ENCODE measurements at places on chromosomes 12 and 14.

DNA sequence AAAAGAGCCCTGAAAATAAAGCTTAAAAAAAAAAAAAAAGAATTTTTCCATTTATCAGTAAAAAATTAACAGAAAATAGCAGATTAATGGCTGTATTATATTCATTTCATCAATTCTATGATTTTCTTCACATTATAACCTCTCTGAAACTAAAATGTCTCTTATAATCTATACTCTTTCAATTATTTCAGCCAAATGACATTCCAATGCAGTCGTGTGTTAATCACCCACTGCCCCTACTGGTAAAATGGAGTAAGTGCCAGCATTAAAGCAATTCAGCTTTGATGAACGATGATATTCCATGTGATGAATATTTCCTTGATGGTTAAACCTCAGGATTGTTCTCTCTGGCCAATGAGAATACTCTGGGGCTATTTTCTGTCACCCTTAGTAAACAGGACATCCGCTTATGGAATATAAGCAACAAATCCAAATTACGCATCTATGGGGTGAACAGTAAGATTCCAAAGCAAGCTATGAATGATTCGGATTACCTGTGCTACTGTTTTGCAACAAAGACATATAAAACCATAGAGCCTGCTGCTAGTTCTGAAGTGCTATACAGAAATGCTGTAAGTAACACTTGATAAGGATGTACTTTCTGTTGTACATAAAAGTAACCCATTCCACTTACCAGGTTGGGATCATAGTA lies 20.3 kb upstream of the SYCP3 start:
- DNase-seq: no peak

GRCh38 chr12:9449181-9449580 lies 158.5 kb downstream of the KLRB1 start:
- no peak for DNase-seq

DNA sequence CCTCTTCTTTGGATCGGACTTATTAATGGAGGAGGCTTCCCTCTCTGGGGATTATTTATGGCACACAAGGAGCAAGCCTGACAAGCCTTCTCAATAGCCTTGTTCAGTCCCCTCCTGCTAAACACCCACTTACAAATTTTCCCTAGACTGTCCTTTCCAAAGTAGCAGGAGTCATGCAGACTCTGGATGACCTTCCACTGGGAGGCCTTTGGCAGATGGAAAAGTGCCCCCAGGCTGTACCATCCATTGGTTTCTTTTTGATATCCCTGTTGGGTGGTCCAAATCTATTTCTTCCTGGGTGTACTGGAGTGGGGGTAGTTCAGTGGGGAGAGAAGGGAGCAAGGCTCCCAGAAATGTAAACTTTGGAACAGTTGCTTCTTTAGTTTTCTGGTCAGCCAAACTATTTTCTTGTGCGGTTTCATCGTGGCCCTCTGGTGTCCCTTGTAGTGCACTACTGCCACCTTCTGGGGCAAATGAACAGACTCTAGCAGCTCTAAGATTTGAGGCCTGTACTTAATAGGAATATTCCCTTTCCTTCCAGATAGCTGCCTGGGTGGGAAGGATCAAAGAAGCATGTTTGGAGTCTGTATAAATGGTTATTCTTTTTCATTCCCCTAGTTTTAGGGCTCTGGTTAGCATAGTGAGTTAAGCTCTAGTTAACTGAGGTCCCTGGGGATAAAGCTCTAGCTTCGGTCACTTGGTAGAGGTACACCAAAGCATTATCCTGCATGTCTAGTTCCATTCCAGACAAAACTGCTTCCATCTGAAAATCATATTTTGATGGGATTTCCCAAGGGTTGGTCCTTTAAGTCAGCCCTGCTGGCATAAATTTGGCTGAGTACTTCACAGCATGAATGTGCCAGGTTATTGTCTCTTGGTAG lies 409.5 kb downstream of the SLC6A15 start:
- peak; percentile 63 for DNase-seq

DNA sequence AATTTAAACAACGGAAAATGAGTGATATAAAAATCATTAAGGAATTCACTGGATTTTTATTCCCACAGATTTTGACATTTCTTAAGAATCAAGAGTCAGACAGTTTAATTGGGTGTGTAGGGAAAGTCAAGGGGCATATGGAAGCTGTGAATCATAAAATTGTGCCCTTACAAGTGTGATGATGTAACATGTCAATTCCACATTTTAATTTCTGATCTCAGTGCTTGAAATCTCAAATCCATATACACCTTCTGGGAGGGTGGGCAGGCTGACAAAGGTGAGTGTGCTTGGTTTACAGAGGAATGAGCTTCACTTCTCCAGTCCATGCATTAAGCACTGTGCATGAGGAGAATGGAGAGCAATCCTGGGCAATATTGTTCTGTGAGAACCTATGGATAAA lies 1.0 kb upstream of the KRT6A start:
- DNase-seq: no peak

GRCh38 chr12:102992297-102992696 lies 34.8 kb downstream of the ASCL1 start:
- DNase-seq: no peak

GRCh38 chr12:7156259-7157197 lies 26.4 kb downstream of the CLSTN3 start:
- DNase-seq: no peak

DNA sequence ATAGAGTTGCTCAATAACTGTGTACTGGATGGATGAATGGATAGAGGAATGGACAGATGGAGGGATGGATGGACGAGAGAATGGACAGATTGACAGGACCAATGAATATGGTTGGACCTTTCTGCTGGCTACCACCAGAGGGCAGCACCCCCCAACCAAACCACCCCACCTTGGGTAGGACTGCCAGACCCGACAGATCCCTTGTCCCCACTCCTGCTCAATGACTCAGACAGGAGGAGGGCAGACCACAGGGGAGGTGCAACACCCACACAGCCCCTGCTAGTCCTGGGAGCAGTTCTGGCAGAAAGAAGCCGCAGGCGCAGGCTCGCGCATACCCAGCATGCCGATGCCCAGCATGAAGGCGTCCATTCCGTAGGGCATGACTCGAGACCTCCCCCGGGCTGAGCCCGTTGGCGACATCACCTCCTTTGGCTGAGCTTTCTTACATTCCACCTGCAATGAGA lies 12.4 kb downstream of the MSI1 start:
- peak; percentile 72 for DNase-seq

- no peak for DNase-seq
Measured at GRCh38 chr14:51202914-51203665, 37.0 kb upstream of the TMX1 start.

DNA sequence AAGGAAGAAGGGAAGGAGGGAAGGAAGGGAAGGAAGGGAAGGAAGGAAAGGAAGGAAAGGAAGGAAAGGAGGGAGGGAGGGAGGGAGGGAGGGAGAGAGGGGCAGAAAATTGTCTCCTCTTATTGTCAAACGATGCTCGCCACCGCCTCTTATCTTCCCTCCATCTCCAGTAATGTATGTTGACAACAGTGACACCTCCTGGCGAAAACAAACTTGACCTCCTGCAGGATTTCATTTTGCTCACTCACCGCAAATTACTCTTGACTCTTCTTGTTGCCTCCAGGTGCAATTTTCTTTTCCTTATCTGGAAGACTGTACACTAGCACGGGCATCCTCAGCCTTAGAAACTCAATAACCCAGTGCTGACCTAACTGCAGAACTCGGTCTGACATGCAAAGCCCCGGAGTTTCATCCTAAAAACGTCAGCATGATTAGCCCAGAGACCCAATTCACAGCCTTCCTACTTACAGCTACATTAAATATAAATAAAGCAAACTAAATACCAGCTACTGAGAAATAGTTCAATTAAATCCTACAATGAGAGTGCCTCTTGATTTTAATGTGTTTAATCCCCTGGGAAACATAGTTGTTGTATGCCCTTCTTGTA lies 512.4 kb upstream of the TMPO start:
- DNase-seq: peak; percentile 53

- no peak for DNase-seq
Measured at GRCh38 chr12:1518591-1519516, 75.5 kb downstream of the FBXL14 start.

- no peak for DNase-seq
Measured at GRCh38 chr12:108381787-108382436, 42.8 kb upstream of the CMKLR1 start.

- no peak for DNase-seq
Measured at GRCh38 chr12:32901553-32901952, 5.0 kb upstream of the PKP2 start.

GRCh38 chr12:55720071-55720564 lies at the start of gene RDH5:
Gene RDH5 (plus strand): TSS chr12:55720393. CDS start chr12:55721185, 792 bp downstream.
- DNase-seq: no peak

DNA sequence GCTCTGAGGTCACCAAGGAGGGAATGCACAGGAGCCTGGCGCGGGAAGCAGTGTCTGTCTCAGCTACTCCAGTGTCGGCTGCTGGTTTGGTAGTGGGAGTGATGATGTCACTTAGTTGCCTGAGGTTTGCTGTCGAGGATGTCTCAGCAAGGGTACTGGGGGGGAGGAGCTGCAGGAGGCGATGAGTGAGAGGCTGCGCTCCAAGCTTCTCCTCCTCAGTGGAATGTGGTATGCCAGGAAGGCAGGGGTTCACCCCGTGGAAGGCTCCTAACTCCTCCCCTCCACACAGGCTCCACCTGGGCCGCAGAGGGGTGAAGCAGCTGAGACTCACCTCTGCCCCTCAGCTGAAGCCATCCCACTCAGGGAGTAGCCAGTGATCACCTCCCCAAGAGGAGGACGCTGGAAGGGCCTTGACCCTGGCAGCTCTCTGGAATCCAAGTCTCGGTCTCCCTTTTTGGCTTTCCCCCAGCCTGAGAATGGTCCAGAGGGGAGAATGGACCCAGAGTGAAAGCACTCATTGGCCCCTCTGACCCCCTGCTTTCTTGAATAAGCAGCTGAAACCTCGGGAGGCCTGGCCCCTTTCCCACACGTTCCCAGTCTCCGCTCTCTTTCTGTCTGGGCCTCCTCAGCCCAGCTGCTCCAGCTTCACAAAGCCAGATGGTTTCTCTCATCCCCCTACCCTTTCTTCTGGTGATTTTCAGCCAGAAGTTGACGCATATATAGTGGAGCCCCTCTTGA lies 178.9 kb upstream of the FKBP4 start:
- DNase-seq: no peak

GRCh38 chr12:124774054-124774461 lies 89.6 kb downstream of the SCARB1 start:
- no peak for DNase-seq

GRCh38 chr12:98319716-98320425 lies 195.5 kb upstream of the TMPO start:
- DNase-seq: no peak

GRCh38 chr12:119156401-119157044 lies 22.2 kb upstream of the HSPB8 start:
- no peak for DNase-seq

GRCh38 chr12:107364875-107365518 lies 271.6 kb upstream of the CRY1 start:
- no peak for DNase-seq

DNA sequence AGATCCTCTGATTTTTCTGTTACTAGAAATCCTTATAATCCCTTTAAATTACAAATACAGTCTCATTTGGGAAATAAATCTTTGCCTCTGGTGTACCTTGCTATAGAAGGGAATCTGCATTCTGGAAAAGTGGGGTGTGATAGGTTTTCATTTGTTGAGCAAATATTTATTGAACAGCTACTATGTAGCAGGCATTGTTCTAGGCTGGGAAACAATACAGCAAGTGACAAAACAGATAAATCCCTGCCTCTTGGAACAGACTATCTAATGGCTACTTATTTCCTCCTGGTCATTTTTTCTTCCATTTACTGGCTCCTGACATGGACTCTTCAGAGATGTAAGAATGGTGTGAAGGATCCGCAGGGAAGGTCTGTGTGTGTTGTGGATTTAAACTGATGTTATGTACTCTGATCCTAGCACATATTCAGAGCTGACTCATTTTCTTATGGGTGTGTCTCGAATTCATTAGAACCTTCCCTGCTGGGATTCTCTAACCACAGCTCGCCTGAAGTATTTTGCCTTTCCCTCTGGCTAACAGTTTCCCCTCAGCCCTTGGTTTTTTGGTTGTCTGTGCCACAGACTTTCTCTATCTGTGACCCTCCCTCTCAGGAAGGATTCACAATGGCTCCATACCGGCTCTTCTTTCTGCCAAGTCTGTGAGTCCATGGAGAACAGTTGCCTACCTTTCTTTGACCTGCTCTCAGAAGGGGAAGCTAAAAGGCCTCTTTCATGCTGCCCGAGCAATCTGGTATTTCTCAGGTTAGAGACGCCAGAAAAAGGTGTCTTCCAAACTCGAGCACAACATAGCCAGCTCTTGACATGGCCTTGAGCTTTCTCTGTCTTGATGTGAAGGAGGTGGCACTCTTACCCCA lies 53.7 kb downstream of the TMTC2 start:
- DNase-seq: no peak

GRCh38 chr12:91098461-91098860 lies 12.8 kb downstream of the LUM start:
- no peak for DNase-seq

- DNase-seq: no peak
Measured at GRCh38 chr12:1875608-1876007, 42.8 kb downstream of the CACNA2D4 start.

DNA sequence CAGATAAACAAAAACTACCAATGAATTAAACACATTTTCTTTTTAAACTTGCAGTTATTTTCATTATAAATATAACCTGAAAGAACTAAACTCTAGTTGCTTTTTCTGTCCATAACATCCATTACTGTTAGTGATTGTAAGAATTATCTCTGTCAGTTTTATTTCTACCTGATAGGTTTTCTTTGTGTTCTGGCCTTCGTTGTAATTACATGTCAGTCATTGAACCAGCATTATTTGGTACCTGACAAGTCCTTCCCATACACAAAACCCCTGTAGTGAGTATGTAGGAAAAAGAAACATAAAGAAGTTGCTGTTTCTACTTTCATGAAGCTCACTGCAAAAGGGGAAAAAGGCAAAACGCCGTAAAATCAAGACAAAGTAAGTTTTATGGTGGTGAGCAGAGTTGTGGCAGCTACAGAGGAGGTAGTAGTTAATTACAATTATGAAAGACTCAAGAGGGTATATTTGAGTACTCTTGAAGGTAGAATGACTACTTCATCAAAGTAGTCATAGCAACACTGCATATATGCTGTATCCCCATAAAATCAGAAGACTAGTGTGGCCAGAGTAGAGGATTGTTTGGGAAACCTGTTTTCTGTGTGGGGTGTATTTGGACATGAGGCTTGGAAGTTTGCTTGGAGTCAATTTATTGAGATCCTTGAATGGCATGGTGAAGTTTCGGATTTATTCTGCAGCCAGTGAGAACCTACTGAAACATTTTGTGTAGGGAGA lies 102.8 kb downstream of the SLC5A8 start:
- no peak for DNase-seq

DNA sequence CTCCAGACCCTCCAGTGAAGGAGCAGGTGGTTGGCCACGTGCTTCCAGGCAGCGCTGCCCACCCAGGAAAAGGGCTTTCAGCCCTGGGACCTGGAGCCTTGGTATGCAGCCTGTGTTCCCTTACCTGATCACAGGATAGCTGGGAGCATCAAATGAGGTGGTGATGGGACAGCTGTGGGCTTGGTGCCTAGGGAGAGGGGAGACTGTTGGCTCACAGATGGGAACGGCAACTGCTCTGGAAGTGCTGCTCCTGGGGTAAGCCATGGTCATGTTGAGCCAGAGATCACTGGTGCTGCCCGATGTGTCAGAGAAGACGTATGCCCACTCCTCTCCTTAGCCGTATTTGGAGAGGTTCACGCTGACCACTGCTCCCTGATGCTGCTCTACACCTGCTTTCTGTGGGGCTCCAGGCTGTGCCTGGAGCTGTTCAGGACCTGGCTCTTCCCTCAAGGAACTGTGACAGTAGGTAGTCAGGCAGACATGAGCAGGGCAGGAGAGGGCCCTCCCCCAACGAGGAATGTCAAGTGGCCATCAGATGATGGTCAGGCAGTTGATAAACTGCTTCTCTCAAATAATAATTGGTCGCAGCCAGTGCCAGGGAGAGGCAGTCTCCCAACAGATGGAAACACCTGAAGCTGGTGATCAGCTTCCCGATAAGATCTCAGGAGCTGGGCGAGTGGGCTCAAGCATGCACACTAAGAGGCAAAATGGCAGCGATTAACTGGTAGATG lies 2.8 kb upstream of the CYP46A1 start:
- DNase-seq: peak; percentile 2
